ENCODE measurements at places on chromosomes 12 and 14.

- DNase-seq = no peak
These were observed 5.6 kb downstream of the CDK2AP1 start for GRCh38 chr12:123265851-123266678.

DNA sequence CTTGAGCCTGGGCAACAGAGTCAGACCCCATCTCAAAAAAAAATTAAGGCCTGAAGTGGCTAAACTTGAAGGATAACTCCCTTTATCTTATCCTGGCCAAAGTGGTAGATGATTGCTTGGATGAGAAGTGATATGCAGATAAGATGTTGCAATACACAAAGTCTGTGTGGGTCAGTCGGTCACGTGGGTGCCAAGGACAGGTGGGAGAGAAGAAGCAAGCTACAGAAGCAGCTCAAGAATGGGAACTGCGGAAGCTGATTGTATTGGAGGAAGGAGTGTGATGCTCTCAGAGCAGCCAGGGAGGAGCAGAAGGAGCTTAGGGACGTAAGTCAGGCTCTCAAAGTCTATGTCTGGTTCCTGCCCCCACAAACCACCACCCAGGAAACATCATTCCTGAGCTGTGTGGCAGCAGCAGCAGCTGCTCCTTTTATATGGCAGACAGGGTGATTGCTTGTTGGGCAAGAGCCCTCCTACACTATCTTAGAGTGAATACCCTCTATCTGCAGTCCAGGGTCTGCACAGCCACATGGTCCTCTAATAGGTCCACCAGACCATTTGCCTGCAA lies 54.5 kb downstream of the ATP2A2 start:
- DNase-seq = no peak

- DNase-seq = peak; percentile 65
These were observed 39.7 kb downstream of the KRT80 start for GRCh38 chr12:52151837-52152783.

GRCh38 chr12:72766517-72766916 lies 494.3 kb downstream of the TRHDE start:
- no peak for DNase-seq

DNA sequence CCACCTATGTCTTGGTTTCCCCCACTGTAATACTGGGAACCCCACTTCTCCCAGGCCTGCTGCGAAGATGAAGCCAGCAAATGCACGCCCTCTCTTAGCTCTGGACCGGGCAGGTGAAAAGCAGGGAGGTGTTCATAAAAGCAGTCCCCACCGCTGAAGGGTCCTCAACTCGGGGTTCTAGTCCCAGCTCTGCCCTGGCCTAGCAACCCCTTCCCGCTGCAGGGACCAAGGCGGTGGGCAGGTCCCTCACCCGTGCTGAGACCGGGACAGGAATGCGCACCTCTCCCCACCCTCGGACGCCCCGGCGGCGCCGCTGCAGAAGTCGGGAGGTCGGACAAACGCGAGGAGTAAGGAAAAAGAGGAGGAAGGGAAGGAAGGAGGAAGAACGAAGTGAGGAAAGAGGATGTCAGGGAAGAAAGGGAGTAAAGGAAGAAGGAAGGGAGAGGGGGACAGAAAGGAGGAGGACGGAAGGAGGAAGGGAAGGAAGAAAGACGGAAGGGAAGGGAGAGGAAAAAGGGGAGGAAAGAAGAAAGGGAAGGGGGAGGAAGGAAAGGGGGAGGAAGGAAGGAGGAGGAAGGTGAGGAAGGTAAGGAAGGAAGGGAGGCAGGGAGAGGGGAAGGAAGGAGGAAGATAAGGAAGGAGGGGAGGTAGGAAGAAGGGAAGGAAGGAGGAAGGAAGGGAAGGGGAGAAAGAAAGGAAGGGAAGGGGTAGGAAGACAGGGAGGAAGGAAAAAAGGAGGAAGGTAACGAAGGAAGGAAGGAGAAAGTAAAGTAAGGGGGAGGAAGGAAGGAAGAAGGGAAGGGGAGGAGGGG lies 701 bp downstream of the SPRING1 start:
- no peak for DNase-seq

- DNase-seq = no peak
These were observed 119.5 kb downstream of the VEZT start for GRCh38 chr12:95337146-95337545.

GRCh38 chr14:19878029-19878642 lies 3.2 kb downstream of the OR4K2 start:
- DNase-seq = peak; percentile 24
